ENCODE measurements at places on chromosomes 7 and 10.

GRCh38 chr7:103887853-103888602 is 101.4 kb downstream of the RELN start:
- DNase-seq, result no peak

- DNase-seq, result no peak
Measured at GRCh38 chr7:17016402-17017010, 134.7 kb upstream of the AGR3 start.

DNA sequence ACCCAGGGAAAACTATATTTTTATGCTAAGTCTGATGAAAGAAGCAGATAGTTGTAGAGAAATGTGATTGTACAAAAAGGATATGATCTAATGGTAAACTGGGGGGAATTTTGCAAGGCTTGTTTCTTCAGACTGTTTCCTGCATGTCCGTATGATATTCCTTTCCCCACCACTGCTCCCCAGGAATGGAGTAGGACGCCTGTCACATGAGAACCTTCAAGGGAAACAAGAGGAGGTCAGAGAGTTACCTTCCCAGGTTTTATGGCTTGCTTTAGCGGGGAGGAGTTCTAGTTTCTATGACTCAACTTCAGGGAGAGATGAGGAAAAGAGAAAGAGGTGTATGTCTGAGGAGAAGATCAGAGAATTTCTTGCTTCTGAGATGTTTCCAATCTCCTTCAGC is 16.4 kb upstream of the ITPRID1 start:
- no peak for DNase-seq

- no peak for DNase-seq
Measured at GRCh38 chr10:31581741-31582323, 262.8 kb downstream of the ZEB1 start.

GRCh38 chr7:127689194-127689772 is 37.3 kb downstream of the SND1 start:
- DNase-seq, result no peak

- DNase-seq, result peak; percentile 44
Measured at GRCh38 chr7:16129431-16130110, 291.8 kb downstream of the CRPPA start.

All from eye (tissue), 1 donor.